NCI-H1417 treated with DMSO at 0.1 percent for 48 hours (cell line): ENCODE measurements at places on chromosomes 3 and 15.

- DNase-seq = no peak
Observed at GRCh38 chr3:172713316-172713715, 2.4 kb upstream of the NCEH1 start.

GRCh38 chr3:89851974-89852621 is 744.7 kb downstream of the EPHA3 start:
- no peak for DNase-seq

DNA sequence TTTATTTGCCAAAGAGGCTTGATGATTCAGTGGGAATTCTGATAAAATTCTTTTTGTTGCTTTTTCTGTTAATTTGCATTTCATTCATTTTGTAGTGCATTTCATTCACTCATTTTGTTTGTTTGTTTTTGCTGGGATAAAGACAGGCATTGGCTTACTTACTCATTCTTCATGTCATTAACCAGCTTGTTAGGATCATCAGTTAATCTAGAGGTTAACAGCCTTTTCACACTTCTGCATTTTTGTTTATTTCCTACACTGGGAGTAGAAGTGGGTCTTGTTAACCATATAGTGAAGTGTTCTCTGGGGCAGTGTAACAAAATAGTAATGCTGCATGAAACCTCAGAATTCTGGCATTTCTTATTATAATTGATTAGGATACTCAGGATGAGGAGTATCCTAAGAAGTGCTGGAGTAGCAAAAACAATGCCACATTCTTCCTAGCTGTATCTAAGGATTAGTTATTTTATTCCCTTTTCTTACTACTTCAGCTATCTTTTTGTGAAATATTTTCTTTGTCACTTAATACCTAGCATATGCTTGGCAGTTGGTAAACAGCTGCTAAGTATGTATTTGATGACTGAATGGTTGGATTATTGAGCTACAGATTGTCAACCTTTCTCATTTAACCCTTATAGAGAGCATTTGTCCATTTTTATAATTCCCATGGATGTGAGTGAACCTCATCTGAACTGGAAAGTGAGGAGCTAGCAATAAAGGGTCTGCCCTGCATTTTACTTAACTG is 135.7 kb upstream of the LRRFIP2 start:
- no peak for DNase-seq

- DNase-seq = no peak
Observed at GRCh38 chr3:9183011-9183410, 66.4 kb downstream of the SRGAP3 start.

DNA sequence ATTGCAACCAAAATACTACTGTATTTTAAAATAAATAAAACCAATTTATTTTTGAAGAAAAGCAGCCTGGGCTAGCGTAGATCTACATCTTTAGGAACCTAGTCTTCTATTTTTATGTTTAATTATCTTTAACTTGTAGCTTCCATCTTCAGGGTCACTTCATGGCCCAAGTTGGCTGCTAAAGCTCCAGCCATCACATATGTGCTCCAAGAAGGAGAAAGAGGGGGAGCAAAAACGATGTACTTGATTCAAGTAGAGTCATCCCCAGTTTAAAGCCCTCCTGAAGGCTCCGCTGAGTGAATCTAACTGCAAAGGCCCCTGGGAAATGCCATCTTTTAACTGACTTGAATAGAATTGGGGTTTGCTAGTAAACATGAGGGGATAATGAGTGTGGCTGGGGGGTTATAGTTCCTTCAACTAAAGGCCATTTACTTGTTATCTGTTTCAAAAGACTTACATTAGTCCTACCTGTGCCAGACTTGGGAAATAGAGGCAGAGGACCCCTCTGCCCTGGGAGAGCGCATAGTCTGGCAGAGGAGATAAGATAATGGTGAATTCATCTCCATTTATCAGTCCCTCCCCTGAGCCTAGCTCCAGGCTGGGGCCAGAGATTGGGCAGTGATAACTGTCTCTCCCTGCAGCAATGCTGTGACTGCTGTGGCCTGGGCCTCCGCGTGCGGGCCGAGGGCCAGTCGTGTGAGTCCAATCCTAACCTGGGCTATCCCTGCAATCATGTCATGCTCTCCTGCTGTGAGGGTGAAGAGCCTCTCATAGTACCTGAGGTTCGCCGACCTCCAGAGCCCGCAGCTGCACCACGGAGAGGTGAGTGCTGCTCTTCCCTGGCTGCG is 64.6 kb downstream of the FBLN2 start:
- no peak for DNase-seq

DNA sequence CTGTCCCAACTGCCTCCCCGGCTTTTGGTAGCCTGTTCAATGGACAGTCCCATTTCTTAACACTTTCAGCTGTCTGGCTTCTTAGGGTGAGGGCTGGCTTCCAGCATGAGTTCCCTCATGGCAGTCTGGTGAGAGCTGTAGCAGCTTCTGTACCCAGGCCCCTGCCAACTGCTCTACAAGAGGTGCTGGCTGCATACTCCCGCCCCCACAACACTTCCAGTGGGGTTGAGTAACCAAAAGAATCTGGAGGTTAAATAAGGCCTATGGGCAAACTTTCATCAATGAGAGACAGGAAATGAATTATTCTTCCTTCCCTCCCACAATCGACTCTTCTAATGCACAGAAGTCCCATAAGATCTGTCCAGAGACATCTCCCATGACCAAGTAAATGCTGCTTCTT is 145.0 kb downstream of the NEK10 start:
- no peak for DNase-seq

- no peak for DNase-seq
Observed at GRCh38 chr3:190673148-190673547, 159.3 kb downstream of the IL1RAP start.

DNA sequence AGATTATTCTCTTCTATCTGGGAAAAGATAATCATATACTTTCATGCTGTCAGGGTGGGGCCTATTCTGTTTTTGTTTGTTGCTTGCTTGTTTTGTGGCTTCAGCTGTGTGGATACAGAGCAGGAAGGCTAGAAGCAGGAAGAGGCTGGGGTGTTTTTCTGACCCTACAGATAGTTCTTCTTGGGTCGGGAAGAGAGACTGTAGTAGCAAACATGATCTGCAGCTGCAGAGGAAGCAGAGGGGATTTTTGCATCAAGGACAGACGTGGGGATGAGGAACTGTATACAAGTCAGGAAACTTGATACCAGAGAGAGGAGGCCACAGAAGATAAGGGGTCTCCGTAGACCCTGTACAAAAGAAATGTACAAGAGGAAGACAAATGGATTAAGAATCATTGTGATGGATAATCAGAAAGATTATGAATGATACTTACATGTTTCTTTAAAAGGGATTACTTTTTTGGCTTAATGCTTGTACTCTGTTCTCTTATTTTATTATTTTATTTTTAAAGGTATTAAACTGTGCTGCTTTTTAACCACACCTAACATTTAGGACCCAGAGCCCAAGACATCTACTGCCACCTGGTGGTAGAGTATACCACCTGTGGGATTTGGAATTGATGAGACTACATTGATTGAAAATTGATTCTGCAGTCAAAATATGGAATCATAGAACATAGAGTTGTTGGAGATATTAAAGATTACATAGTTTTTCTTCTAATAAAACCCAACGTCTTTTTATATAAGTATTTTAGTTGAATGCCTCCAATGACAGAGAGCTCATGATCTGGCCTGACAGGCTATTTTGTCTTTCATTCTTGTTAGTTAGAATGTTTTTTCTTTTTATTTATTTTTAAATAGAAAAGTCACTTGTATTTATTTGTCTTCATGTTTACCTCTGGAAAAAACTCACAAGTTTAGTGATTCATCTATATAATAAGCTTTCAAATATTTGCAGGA is 87.3 kb upstream of the ROPN1 start:
- peak; percentile 8 for DNase-seq

- DNase-seq = no peak
Observed at GRCh38 chr3:66537735-66538134, 36.9 kb upstream of the LRIG1 start.

DNA sequence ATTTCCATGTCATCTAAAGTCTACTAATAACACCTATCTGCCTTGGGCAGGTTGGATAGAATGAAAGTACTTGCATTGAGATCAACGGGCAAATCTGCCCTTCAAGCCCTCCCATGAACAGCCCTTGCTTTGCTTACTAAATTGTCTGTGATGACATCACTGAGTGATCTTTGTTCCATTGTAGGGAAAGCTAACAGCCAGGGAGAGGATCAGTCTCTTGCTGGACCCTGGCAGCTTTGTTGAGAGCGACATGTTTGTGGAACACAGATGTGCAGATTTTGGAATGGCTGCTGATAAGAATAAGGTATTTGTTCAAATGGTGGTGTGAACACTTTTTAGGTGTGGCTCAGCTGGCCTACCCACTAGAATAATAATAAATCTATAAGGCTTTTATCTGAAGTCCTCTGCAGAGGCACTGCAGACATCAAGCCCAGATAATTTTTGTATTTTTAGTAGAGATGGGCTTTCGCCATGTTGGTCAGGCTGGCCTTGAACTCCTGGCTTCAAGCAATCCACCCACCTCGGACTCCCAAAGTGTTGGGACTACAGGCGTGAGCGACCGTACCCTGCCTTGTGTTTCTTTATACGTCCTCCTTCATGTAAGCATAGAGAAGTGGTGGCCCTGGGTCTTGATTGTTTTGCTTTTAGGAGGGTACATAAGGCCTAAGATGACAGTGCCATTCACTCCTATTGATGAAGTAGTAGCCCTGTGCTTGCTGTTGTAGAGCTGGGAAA is 5.7 kb downstream of the PCCB start:
- DNase-seq = no peak

DNA sequence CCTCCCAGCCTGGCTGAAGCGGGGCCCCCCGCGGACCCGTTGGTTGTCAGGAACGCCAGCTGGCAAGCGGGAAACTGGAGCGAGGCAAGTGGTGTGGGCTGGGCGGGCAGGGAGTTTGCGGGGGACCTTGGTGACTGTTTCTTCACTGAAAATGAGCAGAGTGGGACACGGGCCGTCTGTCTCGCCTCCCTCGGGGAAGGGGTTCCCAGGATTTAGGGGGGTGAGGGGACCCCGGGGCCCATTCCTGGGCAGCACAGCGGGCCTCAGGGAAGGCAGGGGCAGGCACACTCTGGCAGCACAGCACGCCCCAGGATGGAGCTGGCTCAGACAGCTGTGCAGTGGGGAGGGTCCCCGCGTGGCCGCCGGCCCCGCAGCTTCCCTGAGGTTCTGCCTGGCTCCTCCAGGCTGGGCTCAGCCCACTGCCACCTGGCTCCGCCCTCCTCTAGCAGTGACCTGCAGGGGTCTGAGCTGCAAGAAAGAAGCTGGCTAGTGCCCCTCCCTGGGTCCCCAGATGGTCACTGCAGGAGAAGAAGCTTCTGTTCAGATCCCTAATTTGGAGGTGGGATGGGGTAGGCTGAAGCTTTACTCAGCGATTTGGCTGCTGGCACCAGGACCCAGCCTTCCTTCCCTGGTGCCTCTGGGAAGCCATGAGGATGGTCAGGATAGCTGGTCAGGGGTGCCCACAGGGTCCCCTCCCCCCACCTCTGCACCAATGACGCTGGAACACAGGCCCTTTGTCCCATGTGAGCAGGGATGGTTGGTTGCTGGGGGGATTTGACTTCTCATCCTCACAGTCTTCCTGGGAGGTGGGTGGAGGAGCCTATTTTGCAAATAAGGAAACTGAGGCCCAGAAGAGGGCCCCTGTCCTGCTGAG is 90.4 kb downstream of the TBC1D2B start:
- no peak for DNase-seq

- no peak for DNase-seq
Observed at GRCh38 chr3:180252683-180253082, 215.9 kb upstream of the PEX5L start.

DNA sequence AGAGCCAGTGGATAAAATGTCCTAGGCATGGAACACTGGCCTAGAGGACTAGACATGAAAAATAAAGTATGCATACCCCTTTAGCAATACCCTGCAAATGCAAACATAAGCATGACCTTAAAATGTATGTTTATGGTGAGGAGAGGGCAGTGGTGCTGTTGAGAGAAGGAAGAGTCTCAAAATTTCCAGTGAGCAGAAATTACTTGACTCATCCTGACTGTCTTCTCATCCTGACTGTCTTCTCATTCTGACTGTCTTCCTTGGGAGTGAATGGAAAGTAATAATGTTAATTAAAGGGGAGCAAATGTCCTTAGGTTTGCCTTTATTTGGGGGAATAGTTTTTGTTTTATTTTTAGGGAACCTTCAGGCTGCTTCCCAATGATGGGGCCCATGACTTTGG is 121.5 kb upstream of the GALNT15 start:
- no peak for DNase-seq

DNA sequence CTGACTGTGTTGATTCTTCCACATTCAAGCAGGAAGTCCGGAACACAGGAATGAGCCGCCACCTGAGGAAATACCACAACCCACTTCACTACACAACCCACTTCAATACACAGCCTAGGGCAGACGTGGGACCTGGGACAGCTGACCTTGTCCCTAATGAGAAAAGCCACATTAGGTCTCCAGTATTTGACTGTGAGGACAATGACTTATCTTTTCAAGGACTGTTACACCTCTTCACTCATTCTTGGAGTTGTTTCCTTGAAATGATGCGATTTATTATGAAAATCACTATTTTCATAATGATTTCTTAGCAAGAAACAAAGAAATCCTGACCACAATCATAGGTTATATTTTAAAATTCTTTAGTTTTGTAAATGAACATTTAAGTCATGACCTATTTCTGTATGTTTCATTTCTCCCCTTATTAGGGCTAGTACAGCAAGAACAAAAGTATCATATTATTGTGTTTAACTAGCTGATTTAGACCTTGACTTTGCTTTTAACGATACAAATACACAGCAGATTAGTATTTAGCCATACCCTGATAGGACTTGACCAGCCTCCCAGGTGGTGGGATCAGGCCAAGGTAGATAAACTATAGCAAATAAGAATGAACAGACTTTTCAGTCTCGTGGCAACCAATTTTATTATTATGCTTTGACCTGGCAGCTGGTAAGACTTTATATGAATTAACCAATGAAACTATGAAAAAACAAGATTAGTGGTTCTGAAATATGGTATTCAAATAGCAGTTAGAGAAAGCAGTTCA is 6.0 kb downstream of the RAB27A start:
- DNase-seq = no peak

- no peak for DNase-seq
Observed at GRCh38 chr3:141508067-141508436, 21.2 kb downstream of the RASA2 start.

DNA sequence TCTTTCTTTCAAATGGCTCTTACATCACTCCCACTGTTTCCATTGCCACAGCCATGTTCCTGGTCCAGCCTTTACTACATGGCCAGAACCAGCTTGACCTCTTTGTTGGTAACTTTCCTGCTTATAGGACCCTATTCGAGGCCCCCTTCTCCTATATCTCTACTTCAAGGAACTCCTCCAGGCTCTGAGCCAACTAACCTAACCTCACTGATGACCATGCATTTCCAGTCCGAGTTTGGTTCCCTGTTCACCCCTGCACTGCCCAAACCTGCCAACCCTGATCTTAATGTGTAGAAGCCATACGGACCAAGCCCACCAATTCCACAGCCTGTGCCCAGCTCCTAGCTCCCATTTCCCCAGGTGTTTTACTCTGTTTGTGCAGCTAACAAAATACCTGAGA is 38.4 kb upstream of the TIPARP start:
- no peak for DNase-seq
